Effector CD4-positive, alpha-beta T cell (primary cell): ENCODE measurements at places on chromosomes 2 and 18.

GRCh38 chr2:41892476-41892875 is 155.3 kb upstream of the PKDCC start:
- no peak for DNase-seq

DNA sequence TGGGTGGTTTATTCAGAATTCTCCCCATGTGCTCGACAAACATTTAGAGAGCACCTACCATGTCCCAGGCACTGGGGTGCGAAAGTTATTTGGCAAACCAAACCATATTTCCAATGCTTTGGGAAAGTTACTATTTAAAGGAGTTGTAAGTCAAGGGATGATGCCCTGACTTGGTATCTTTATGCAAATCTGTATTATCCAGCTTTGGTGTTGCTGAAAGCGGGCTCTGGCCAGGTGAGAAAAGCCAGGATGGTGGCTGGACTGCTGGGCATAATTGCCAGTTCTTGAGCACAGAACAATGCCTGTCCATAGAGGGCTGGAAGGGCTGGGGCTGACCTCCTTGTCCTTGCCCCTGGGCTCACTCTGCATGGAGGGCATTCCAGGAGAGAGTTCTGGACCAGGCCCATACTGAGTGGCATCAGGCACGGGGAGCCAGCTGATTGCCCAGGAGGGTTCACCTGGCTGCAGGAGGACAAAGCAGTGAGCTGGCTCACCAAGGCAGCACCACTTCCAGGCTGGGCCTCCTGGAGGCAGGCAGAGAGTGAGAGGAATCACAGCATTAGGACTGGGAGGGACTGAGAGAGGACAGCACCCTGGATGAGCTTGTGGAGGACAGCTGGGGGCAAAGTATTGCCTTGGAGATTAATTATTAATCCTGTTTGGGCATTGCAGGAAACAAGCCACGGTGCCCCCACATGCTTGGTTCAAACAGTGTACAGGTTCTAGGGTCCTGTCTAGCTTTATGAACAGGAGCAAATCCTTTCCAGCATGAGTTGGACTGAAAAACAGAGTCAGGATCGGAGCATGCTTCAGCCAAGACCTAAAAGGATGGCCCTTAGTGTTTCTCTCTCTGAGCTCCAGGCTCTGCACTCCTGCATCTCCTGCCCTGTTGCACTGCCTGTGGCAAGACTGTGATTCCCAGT is 7.1 kb downstream of the KHK start:
- no peak for DNase-seq

- DNase-seq = no peak
Observed at GRCh38 chr2:54629914-54630857, 93.3 kb upstream of the EML6 start.

GRCh38 chr2:147648471-147648870 is 196.4 kb upstream of the ACVR2A start:
- DNase-seq = no peak

GRCh38 chr2:26571316-26571715 is 69.8 kb downstream of the CIB4 start:
- no peak for DNase-seq

DNA sequence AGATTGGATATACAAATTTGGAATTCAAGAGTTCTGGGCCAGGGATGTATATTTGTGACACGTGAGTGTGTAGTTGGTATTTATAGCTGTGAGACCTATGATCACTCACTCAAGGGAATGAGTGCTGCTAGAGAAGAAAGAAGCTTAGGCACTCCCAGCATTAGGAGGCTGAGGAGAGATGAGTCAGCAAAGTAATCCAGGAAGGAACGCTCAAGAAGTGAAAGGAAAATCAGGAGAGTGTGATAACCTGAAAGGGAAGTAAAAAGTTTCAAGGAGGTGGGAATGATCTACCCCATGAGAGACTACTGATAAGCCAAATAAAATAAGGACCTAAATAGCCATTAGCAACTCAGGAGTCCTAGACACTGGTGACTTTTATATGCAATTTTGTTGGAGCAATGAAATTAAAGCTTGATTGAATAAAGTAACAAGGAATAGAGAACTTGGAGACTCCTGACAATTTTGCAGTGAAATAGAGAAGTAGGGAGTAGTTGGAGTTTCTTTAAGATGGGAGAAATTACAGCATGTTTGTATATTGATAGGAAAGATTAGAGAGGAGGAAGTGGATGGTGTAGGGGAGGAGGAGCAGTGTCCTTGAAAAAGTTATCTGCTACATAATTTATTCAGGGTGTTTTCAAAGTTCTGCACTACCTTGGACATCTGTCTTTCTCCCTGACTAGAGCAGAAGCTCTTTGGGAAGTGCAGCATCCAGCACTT is 89.9 kb downstream of the UBE2E3 start:
- no peak for DNase-seq

DNA sequence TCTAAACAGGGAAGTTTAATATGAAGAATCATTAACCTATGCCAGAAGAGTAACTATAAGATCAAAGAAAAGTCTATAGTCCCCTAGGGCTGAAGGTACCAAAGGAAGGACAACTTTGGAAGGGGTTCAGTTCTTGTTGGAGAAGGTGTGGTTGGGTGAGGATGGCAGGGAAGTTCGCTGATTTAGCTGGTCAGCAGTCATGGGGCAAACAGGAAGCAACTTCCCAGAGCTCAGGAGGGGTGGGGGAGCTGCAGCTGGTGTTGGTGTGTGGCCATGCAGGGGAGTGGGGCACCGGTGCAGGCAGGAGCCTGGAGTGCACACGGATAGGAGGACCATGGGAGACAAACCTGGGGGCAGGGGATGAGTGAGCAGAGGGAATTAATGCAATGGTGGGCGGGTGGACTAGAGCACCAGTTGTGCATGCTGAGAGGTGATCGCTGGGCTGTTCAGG is 34.0 kb downstream of the FHOD3 start:
- no peak for DNase-seq

DNA sequence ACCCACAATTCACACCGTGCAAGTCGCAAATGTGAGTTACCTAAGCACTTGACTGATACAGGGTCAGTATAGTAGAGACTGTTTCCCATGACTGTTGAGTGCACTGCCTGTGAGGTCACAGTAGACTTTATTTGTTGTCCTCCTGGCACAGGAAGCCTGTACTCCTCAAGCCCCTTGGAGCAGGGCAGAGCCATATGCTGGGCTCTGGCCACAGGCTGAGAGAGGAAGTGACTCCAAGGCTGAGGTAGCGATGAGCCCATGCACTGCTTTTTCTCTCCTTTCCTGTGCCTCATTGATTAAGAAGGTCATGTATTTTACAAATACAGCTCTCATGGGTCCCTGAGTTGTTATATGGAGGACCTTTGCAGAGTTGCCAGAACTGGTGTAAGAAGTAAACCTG is 287.7 kb downstream of the SRBD1 start:
- no peak for DNase-seq

DNA sequence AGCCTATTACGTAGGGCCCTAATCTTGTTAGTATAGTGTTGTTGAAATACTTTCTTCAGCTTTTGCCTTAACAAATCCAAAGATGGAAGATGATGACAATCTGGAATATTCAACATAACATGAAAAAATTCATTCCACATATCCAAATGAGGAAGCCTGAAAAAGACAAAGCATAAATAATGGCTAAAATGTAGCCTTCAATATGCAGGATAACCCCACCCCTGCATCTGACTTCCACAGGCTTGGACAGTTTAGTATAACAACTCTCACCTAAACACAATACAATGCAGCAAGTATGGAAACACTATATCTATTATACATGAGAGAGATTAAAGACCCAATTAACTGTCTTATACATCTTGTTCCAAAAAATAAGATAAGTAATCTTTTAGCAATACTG is 39.9 kb downstream of the BUB1 start:
- DNase-seq = no peak

DNA sequence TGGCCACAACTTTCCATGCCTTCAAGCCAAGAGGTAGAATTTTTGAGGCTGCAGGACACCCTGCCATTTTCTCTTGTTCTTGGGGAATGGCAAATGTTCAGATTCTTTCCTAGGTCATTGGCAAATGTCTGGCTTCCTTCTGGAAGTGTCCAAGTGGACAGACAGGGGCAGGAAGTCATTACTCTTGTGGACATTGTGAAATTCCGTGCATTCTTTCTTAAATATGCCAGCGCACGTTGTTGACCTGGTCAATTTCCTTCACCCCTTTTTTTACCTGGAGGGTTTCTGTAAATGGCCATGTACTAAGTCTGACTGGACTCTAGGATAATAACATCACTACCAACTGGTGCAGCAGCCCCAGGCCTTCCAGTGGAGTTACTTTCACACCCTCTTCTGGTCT is 13.9 kb downstream of the ASB18 start:
- DNase-seq = no peak

GRCh38 chr2:173854840-173855239 is 110.3 kb downstream of the SP3 start:
- no peak for DNase-seq

GRCh38 chr2:150689590-150689989 is 202.1 kb upstream of the RND3 start:
- no peak for DNase-seq

DNA sequence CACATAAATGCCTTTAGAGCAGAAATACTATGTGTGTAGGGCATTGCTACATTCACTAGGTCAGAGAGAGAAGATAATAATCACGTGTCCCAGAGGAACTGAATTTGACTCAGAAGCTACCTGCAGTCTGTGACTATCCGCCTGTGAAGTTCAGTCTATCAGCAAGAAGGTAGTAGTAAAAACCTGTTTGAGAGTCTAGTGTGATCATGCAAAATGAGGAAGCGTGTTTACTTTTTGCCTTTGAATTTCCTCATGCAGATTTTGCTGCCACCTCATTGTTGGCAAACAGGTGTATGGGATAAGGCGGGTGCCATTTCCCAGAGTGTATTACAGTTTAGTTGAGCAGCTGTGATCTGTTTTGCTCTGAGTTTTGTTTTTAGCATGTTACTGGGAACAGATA is 403.9 kb upstream of the FANCL start:
- DNase-seq = no peak

DNA sequence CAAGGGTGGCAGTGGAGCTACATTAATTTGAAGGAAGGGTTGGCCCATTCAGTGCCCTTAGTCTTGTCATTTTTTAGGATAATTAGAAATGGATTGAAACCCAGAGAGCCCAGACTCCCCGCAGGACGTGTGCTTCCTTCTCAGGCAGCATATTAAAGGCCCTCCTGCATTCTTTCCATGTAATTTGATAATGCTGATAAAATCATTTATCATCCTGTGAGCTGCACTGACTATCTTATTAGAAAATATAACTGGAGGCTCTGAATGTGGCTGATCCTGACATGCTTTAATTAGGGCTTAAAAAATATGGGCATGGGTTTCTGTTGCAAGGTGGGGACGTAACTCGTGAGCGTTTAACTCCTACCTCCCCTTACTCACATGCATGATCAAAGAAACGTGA is 148.1 kb downstream of the ACKR3 start:
- DNase-seq = no peak

- no peak for DNase-seq
Observed at GRCh38 chr2:65054749-65055421, 1.3 kb upstream of the CEP68 start.

GRCh38 chr18:3584897-3585460 is 135.0 kb downstream of the TGIF1 start:
- no peak for DNase-seq

- no peak for DNase-seq
Observed at GRCh38 chr2:230591850-230592249, 120.8 kb upstream of the CAB39 start.

DNA sequence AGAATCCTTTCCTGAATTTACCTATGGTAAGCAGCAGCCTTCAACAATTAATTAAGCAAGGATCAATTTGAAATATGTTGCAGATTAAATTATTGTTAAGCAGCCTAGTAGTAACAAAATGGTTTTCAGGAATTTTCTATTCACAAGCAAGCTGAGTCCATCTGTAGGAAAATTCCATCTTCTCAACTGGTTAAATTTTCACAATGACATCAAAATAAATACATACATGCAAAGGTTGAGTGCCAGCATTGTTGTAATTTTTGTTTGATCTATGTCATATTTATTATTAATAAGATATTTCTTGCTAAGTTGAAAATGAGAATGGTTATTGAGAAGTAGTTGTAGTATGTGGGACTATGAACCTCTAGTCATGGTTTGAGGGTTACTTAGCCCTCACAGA is 15.3 kb upstream of the TFPI start:
- DNase-seq = no peak

DNA sequence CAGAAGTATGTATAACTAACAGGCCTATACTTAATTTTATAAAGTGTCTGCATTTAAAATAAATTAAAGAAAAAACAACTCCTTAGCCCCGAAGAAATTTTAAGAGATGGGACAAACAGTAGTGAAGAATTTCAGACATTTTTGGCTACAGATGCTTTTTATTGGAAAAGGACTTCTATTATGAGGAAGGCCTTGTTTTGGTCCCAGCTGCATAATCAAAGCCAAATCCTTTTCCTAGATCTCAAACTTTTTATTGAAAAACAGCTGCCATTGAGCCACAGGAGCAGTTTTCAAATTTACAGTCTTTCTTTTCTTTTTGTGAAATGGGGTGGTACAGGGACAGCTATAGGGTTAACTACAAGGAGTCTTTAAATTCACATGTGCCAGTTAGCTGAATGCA is 51.3 kb upstream of the SETBP1 start:
- DNase-seq = no peak

- DNase-seq = no peak
Observed at GRCh38 chr18:76130845-76131244, 364.2 kb downstream of the ZNF516 start.

- DNase-seq = no peak
Observed at GRCh38 chr2:31967790-31968189, 43.0 kb downstream of the MEMO1 start.

- no peak for DNase-seq
Observed at GRCh38 chr18:2306606-2307005, 264.7 kb downstream of the METTL4 start.

- no peak for DNase-seq
Observed at GRCh38 chr2:129237966-129238725, 741.3 kb upstream of the RAB6C start.

DNA sequence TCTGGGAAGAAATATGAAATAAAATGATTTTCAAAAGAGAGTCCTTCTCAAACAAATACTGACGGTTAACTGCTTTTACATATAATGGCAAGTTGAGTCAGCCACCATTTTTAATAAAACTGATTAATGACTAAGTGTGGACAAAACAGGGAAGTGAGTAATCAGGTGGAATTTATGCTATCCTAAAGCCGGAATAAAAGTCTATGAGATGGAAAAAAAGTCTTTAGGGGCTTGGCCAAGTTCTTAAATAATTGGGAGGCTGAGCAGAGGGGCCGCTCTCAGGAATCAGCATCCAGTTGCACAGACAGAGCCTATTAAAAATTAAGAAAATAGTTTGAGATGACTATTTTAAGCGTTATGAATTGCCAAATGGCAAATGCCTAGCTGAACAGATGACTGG is 58.6 kb upstream of the AFF3 start:
- DNase-seq = no peak

GRCh38 chr18:1760901-1761300 is 810.4 kb downstream of the METTL4 start:
- no peak for DNase-seq

GRCh38 chr2:29596584-29596983 is 324.8 kb downstream of the ALK start:
- DNase-seq = no peak
